Body of pancreas (tissue), 4 donors: ENCODE measurements at places on chromosomes 2 and 18. TPM values are rescaled to one million over a fixed set of nuclear protein-coding genes. Genes with fewer than 3 reads are reported as not detected.

Gene SAG
- total RNA-seq = not detected

Gene ADD2
- 2.3 TPM for total RNA-seq

Gene MBD5
- total RNA-seq = 20.8 TPM

Gene DSC2
- total RNA-seq = 9.3 TPM

Gene BOLL
- total RNA-seq = not detected

Gene C2orf78
- not detected for total RNA-seq

Gene DYNC1I2
- 34.6 TPM for total RNA-seq

Gene LRATD1
- total RNA-seq = 14.5 TPM

Gene IGFBP5
- 415 TPM for total RNA-seq

Gene SGO2
- total RNA-seq = 1.6 TPM

Gene AMER3
- total RNA-seq = 0.78 TPM

Gene WDR75
- 14.2 TPM for total RNA-seq

Gene ST6GAL2
- total RNA-seq = 0.52 TPM

Gene PLB1
- total RNA-seq = 12.9 TPM

Gene CEBPZOS
- 21.8 TPM for total RNA-seq
